ENCODE measurements at places on chromosomes 7 and 10.

- DNase-seq: no peak
Measured at GRCh38 chr7:25982684-25983083, 169.3 kb upstream of the NFE2L3 start.

GRCh38 chr7:126483972-126484371 is 768.8 kb downstream of the GRM8 start:
- no peak for DNase-seq

- no peak for DNase-seq
Measured at GRCh38 chr7:30989824-30990672, 26.3 kb downstream of the GHRHR start.

- peak; percentile 9 for DNase-seq
Measured at GRCh38 chr7:18386607-18387006, 108.9 kb upstream of the HDAC9 start.

DNA sequence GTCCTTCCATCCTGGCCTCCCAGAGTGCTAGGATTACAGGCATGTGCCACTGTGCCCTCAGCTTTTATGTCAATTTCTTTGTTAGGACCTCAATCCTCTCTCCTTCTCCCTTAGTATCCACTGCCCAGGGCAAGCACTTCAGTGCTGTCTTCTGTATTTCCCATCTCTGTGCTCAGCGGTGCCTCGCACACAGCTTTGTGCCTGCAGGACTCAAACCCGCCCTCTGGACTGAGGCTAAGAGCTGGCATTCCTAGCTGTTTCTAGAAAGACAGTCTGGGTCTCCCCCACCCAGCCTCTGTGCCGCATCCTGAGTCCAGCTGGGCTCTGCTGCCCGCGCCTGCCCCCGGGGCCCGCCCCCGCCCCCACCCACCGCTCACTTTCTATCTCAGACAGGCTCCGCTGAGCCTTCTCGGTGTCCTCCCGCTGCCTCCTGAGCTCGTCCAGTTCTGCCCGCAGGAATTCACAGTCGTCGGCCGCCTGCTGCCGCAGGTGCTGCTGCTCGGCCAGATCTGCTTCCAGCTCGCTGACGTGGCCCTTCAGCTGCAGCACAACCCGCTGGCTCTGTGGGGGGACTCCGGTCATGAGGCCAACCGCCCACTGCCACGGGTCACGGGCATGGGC is 67.3 kb downstream of the SPDYE5 start:
- peak; percentile 40 for DNase-seq

DNA sequence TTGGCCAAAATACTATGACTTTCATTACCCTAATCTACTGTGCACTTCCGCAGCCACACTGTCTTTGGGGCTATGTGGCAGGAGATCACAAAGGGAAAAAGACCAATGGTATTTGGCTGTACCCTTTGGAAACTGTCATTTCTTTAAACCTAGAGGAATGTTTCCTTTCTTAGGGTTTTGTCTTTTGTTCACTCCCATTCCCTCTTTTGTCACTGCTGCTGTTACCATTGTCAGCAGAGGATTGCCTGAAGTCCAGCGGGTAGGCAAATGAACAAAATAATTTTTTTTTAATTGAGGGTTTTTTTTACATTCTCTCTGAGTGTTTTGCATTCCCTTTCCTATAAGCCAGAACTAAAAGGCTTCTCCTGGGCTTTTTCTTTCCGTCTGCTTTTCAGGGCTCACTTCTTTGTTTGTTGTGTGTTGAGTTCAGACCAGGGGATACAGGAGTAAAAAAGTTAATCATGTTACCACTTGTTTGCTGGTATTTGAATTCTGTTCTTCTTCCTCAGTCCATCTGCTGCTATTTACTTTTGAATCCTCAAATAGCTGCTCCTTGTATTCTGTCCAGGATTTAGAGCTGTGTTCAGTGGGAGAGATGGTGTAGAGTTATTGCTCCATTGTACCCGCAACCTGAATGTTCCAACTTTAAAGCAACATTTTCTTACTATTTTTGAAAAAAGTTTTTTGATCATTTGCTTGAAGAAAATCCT is 374.6 kb downstream of the SUGCT start:
- DNase-seq: no peak

DNA sequence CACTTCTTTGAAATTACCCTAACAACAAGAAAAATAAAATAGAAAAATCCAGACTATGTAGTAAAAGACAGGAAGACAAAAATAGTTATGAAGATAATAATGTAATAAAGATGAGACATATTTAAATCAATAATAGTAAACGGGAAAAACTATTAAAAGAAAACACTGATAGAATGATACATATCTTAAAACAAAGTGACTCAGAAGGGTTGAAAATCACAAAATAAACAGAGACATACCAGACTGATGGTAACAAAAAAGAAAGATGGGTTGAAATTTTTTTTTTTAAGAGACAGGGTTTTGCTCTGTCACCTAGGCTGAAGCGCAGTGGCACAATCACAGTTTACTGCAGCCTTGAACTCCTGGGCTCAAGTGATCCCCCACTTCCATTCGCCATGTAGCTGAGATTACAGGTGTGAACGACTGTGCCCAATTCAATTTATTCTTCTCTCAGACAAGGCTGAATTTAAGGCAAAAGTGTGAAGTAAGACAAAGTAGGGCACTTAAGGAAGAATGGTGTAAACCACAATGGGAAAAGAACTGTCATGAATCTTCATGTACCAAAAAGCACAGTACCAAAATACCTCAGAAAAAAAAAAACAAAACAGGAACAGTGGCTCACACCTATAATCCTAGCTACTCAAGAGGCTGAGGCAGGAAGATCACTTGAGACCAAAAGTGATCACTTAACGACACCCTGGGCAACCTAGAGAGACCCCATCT is 47.4 kb downstream of the LMBR1 start:
- DNase-seq: no peak

- no peak for DNase-seq
Measured at GRCh38 chr10:10256860-10257259, 760.8 kb upstream of the CELF2 start.

GRCh38 chr7:95267754-95268153 is 56.6 kb downstream of the PON1 start:
- no peak for DNase-seq

DNA sequence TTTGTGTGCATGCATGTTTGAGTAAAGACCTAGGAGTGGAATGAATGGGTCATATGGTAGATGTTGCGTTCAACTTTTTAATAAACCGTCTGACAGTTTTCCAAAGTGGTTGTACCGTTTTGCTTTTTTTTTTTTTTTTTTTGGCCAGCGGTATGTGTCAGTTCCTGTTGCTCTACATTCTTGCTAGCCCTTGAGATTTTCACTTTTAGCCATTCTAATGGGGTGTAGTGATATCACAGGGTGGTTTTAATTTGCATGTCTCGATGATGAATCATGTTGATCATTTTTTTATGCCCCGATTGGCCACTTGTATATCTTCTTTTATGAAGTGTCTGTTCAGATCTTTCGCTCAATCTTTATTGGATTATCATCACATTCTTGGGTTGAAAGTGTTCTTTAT is 320.7 kb downstream of the CAMK1D start:
- DNase-seq: peak; percentile 6

DNA sequence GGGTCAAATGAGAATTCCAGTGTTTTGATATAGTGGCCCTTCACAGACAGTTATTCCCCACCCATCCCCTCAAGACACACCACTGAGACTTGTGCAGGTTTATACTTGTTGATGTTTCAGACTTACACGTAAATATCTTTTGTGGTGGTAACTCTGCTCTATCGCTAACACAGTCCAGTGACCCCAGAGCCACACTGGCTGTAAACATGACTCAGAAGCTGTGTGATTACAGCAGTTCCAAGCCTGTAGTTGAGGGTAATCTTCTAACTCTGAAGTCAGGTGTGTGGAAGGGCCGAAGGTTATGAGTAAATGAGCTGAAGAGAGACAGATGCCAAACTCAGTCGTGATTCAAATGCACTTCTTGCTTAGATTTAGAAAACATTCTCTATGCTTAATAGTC is 19.4 kb downstream of the NOBOX start:
- DNase-seq: peak; percentile 1

- peak; percentile 100 for DNase-seq
Measured at GRCh38 chr10:72273410-72274212, at the start of gene DDIT4. TSS of gene DDIT4 (plus strand) at chr10:72273924. CDS start at chr10:72274217, 293 bp downstream.

- DNase-seq: no peak
Measured at GRCh38 chr7:155384751-155385150, 73.2 kb upstream of the EN2 start.

- DNase-seq: no peak
Measured at GRCh38 chr7:101936223-101936610, 118.8 kb downstream of the CUX1 start.
